ENCODE measurements at places on chromosomes 11 and 22.

- no peak for ATAC-seq
These were observed 206.0 kb upstream of the CHORDC1 start for GRCh38 chr11:90428836-90429235.

DNA sequence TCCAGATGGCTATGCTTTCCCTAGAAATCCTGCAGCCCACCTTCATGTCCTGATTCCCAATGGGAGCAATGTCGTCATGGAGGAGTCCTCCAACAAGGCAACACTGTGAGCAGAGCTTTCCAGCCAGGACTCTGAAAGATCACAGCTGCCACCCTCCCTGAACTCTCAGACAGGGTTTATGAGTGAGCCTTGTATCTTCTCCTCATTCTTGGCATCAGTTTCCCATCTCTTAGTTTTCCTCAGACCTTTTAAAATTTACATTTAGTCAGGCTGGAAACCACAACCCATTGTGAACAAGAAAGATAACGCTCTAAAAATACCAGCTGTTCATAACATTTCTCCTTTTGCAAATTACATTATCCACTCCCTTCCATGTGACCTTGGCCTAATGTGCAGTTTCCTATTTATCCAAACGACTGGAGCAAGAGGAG, 15.6 kb upstream of the LYVE1 start:
- ATAC-seq: no peak

GRCh38 chr11:72140661-72141060, 5.1 kb downstream of the FOLR3 start:
- ATAC-seq: no peak

DNA sequence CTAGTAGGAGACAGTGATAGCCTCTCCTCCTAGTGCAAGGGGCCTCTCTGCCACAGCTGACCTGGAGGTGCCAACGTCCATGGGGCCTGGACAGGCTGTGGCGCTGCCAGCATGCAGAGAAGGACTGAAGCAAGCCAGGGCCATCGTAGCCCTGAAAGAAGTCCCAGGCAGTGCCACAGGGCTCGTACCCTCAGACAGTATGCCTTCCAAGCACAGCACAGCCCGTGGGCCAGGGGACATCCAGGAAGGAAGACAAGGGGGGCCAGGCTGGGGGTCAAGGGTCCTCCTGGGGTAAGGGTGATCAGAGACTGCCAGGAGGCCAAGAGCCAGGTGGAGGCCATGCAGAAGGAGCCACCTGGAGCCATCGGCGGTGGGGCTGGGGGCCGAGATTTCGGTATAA, 20.4 kb upstream of the MOB2 start:
- no peak for ATAC-seq

- no peak for ATAC-seq
These were observed 17.1 kb downstream of the APOBEC3H start for GRCh38 chr22:39114112-39114511.

DNA sequence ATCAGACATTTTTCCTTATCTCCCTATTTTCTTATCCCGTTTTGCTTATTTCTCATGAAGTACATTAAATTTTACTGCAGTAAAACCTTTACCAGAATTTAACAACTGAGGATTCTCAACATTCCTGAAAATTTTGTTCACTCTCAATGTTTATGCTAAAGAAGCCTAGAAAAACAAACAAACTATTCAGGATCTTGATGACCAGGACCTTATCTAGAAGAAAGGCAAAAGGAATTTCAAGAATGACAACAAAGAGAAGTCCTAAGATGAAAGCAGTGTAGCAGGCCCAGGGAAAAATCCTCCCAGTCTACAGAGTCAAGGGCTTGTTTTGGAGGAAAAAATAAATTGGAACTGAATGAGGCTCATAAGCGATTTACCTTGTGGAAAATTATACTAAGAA, 283.3 kb upstream of the ARHGAP42 start:
- ATAC-seq: no peak

DNA sequence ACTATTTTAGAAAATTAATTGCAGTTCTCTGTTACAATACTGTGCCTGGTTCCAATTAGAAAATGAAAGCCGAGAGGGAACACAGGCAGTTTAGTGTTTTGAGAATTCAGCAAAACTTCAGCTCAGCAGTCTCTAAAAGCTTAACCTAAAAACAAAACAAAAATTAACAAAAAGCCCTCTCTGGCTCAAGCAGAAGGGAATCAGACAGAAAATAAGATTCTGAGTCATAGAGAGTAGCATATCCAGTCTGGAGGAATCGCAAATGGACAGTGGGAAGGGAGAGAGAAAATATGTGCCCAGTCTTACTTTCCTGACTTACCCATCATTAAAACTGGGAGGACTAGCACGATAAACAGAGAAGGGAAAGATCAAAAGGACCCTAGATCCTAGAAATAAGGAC, 38.1 kb upstream of the CHRM4 start:
- ATAC-seq: no peak

- ATAC-seq: no peak
These were observed 72.6 kb downstream of the HIPK3 start for GRCh38 chr11:33329705-33330329.

DNA sequence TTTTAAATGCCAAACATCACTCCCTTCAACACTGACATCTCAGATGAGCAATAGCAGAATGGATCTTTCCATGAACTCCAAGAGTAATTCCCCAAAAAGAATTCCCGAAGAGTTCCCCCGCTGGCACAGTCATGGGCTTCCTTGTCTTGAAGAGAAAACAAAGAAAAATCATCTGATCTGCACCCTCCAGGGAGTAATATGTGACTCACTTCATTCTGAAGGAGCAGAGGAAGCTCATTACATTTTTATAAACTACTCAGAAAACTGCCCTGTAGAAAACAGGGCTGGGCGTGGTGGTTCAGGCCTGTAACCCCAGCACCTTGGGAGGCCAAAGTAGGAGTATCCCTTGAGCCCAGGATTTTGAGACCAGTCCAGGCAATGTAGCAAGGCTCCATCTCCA, 35.7 kb downstream of the CELSR1 start:
- no peak for ATAC-seq

DNA sequence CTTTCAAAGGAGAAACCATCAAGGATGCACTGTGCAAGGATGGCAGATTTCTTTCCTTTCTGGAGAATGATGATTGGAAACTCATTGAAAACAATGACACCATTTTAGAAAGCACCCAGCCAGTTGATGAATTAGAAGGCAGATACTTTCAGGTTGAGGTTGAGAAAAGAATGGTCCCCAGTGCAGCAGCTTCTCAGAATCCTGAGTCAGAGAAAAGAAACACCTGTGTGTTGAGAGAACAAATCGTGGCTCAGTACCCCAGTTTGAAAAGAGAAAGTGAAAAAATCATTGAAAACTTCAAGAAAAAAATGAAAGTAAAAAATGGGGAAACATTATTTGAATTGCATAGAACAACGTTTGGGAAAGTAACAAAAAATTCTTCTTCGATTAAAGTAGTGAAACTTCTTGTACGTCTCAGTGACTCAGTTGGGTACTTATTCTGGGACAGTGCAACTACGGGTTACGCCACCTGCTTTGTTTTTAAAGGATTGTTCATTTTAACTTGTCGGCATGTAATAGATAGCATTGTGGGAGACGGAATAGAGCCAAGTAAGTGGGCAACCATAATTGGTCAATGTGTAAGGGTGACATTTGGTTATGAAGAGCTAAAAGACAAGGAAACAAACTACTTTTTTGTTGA, 9.8 kb downstream of the FAM111A start:
- ATAC-seq: peak; percentile 79

- no peak for ATAC-seq
These were observed 132.2 kb upstream of the CTSC start for GRCh38 chr11:88469561-88470225.

DNA sequence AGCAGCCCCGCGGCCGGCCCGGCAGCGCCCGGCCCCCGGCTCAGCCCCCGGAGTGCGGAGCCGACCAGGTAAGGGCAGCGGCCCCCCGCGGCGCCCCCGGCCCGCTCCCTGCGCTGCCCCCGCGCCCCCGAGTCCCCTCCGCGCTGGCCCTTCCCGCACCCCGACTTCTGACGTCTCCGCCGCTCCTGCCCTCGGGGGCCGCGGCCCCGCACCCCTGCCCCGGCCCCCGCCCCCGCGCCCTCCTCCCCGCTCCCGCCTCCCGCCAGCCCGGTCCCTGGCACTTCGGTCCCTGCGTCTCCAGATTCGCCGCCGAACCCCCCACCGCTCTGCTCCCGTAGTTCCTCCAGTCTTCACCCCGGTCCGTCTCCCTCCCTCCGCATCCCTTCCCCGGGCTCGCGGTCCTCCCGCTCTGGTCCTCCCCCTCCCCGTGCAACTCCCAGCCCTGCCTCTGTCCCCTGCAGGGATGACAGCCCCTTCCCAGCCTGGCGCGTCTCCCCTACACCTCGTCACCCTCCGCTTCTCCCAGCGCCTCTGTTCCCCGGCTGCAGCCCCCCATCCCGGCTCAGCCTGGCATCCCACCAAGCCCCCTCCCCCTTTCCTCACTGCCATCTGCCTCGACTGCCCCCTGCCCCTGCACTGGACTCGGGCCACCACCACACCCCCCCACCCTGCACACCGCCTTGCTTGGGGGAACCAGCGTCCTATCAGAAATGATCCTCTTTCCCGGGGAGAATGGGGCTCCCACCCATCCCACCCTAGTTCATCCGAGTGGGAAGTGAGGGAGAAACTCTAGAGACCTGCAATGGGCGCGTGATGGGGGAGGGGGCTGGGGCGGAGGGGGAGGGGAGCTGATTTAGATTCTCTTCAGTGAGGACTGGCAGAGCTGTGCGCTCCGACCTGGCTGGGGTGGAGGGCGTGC, 531 bp downstream of the GRIK4 start:
- no peak for ATAC-seq

GRCh38 chr11:29119707-29120618, 896.9 kb downstream of the KCNA4 start:
- no peak for ATAC-seq

GRCh38 chr22:42630901-42631602, 9.3 kb downstream of the ATP5MGL start:
- ATAC-seq: no peak

- no peak for ATAC-seq
These were observed 525.6 kb downstream of the BRD1 start for GRCh38 chr22:49302150-49302460.

DNA sequence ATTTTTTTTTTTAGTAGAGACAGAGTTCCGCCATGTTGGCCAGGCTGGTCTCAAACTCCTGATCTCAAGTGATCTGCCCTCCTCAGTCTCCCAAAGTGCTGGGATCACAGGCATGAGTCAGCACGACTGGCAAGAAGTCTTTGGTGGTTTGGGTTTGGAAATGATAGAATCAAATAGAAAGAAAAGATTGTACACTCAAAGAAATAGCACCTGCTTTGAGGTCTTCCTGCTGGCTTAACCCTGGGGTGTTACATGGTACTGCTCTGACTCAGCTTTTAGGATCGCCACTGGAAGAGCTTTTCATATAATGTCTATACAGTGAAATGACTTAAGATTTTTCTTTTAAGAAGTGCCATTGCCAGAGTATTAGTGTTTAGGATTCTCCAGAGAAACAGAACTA, 50.2 kb downstream of the JAM3 start:
- no peak for ATAC-seq

DNA sequence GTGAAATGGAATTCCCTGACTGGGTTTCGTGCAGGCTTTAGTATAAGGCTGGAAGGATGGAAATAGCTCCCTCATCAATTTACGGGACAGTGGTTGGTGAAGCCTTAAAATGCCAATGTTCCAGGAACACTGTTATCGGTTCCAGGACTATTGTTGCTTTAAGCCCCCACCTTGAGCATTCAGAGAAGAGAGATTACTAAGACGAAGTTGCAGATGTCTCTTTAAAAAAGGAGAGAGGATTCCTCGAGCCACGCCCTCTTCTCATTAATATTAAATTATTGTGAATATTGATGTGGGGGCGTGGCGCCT, 195 bp upstream of the CREB3L1 start:
- no peak for ATAC-seq

DNA sequence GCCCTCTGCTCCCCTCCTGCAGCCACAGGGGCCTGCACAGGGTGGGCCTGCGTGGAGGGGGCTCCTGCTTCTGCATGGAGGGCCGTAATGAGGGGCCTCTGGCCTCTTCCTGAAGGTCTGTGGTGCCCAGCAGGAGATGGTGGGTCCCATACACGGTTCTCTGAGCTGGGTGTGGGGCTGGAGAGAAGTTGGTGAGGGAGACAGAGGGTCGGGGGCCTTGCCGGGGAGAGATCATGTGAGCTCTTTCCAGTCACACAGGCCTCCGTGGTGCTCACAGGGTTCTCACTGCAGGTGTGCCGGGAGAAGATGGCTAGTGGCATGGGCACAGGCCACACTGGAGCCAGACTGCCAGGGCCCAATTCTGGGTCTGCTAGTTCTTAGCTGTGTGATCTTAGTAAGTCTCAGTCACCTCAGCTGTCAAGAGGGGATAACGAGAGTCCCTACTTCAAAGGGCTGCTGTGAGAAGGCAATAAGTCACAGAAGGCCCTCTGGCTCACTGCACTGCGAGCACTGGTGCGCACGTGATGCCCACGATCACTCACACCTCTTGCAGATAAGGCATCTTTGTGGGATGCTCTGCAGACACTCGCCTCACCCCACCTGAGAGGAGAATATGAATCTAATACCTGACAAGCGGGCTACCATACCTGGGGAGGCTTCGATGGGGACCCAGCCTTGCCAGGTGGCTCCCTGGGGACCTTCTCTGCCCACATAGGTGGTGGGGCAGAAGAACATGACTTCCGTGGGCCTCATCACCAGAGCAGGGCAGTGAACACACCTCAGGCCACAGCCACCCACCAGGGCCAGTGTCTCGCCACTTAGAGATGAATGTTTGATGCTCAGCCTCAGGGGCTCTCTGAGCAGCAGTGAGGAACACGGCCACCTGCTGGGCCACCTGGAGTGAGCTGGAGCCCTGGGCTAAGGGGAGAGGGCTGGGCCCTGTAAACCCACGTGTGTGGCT, 14.5 kb downstream of the KCNC1 start:
- no peak for ATAC-seq

DNA sequence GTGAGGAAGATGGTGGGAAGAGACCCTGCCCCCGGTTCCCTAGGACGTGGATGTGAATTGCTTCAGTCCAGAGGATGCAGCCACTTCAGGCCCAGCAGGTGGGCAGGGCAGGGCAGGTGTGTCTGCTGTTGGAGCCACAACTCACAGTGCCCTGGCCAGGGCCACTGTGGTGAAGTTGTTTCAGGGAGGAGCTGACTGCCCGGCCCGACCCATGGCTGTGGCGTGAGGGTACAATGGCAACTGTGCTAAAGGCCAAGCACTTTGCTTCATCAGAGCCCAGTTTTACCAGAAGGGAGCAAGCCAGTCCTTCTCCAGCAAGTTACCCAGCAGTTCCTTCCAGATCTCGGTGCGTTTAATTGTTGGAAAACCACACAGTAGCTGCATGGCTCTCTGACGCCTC, 1174.4 kb downstream of the BRD1 start:
- ATAC-seq: no peak

- ATAC-seq: no peak
These were observed 15.7 kb upstream of the SCGB1A1 start for GRCh38 chr11:62402960-62403730.

GRCh38 chr11:86274999-86275398, 27.0 kb upstream of the HIKESHI start:
- ATAC-seq: no peak

- ATAC-seq: no peak
These were observed 38.6 kb upstream of the TP53AIP1 start for GRCh38 chr11:128981254-128981653.

GRCh38 chr11:123481640-123482039, 51.6 kb downstream of the GRAMD1B start:
- no peak for ATAC-seq

GRCh38 chr11:133841279-133842043, 3.9 kb downstream of the SPATA19 start:
- no peak for ATAC-seq

GRCh38 chr22:30922151-30922611, 46.4 kb downstream of the MORC2 start:
- ATAC-seq: peak; percentile 83
